ENCODE measurements at places on chromosomes 16 and 17.

DNA sequence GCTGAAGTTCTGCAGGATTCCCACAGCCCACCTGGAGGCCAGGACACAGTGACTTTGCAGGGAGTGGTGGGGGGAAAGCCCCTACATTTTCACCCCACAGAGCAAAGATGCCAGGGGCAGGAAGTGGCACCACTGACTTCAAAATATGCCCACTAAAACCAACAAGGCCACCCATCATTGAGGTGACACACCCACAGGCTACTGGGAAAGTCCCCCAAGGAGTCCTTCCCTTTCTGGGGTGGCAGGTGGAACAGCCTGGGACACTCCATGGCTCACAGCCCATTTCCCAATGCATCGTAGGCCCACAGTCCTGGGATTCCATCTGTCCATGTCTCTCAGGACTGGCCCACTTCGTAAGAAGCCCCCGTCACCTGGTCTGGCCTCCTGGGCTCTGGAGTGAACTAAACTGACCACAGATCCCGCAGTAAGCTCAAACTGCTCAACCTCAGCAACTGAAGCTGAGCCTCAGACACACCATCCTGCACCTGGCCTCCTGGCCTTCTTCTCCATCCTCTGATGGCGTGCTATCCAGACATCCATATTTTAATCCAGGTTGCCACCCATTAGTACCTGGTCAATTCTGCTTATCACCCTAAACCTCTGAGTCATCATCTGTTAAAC is 7.5 kb upstream of the CCL1 start:
- DNase-seq: no peak

GRCh38 chr17:81513753-81514488 is 1.3 kb upstream of the ACTG1 start:
- DNase-seq: no peak

GRCh38 chr16:53757971-53758609 is 54.1 kb downstream of the FTO start:
- no peak for DNase-seq

GRCh38 chr17:67210915-67211314 is 34.1 kb downstream of the HELZ start:
- no peak for DNase-seq

- no peak for DNase-seq
Observed at GRCh38 chr17:78396441-78397337, 18.2 kb downstream of the PGS1 start.

Measured in skin of body (tissue), 3 donors.